ENCODE measurements at places on chromosomes 2 and 18.

- H3K27me3 ChIP-seq, result no peaks in the 10 kb centered on the region
- no peak overlapping the region for H3K4me3 ChIP-seq
- DNase-seq, result no peak
- no peaks in the 10 kb centered on the region for H3K4me1 ChIP-seq
- no peaks in the 10 kb centered on the region for H3K36me3 ChIP-seq
- no peak overlapping the region for H3K27ac ChIP-seq
Measured at GRCh38 chr2:5974477-5974876, 282.3 kb downstream of the SOX11 start.

DNA sequence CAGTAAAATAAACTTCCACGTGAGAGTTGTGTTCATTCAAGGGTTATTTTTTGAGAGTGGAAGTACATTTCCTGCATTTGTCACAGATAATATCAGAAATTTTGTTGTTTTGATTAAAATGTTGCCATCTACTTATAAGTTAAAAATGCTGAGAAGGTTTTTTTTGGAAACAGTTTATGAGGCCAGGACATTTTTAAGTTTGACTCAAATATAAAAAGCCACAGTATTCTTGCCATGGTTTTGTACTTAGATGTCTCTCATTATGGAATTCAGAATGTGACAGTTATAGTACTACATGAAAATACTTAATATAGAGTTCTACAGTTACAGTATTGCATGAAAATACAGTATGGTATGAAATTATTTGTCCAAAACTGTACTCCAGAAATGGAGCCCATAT, 44.1 kb downstream of the PDK1 start:
- H3K27ac ChIP-seq, result no peak overlapping the region
- H3K36me3 ChIP-seq, result peaks cover 4% of the 10 kb centered on the region
- DNase-seq, result no peak
- H3K4me3 ChIP-seq, result no peak overlapping the region

DNA sequence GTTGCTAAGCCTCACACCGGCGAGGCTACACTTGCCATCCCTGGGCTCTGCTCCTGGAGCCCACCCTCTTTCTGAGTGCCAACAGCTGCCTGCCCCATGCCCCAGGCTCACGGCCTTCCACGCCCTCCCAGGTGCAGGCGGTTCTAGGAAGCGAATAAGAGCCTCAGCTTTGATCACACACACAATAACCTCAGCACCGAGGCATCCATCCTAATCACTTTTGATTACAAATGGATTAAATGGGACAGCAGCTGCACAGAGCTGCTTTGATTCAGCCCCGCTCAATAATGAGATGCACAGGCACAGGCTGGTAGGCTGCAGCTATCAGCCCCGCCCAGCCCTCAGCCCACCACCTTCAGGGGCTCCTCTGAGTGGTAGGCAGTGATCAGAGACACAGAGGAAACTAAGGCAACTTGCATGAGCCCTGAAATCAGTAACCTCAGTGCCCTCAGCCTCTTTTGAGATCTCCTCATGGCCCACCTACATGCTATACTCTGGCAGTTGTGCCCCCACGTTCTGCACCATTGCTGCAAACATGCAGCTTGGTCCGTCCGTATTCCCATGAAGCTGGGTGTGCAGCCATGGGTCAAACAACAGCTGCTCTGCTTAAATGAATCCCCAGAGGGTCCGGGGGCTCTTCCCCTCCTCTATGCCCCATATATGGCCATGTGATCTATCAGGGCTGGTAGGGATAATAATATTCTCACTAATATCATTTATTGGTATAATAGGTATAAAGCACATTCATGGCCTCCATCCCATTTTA, 171.4 kb downstream of the SETBP1 start:
- no peak overlapping the region for H3K27ac ChIP-seq
- no peaks in the 10 kb centered on the region for H3K4me1 ChIP-seq
- H3K27me3 ChIP-seq, result peaks cover 12% of the 10 kb centered on the region
- no peak overlapping the region for H3K4me3 ChIP-seq

DNA sequence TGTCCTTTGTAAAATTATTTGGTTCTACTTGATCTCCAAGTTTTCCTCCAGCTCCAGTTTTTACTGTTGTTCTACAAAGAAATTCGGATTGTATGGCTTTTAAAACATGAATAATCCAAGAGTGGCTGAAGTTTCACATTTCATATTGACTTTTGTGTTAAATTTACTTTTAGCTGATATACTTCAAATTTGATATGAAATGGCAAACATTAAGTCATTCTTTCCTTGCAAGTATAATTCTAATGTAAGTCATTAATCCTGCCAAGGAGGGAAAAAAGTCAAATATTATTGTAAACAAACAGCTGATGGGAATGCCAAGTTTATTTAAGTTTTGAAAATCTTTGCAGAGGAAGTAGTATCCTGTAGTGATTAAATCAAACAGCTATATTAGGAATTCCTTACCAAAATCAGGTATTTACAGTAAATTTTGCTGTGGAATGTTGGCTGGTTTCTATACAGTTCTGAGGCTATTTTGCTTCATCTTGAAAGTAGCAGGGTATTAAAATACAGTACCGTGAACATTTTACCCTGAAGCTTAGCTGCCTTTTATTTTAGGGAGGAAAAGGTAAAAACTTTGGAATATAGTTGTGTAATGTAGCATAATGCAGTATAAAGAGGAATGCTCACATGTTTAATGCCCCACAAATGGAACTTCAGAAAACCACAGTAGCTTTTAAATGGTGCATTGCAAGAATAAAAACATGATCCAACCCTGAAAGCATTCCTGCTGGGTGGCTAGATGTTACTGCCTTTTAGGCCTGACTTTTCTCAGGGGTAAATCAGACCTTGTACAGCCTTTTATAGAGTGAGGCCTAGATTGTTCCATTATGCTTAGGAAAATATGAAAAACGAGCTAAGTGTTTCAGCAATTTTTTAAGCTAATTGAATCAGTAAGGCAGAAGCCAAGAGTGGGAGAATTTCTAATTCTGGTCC, 62.7 kb upstream of the NT5C1B start:
- no peaks in the 10 kb centered on the region for H3K27me3 ChIP-seq
- H3K27ac ChIP-seq, result no peak overlapping the region
- H3K4me3 ChIP-seq, result no peak overlapping the region
